ENCODE measurements at places on chromosomes 12 and 14. TPM values are rescaled to one million over a fixed set of nuclear protein-coding genes. Genes with fewer than 3 reads are reported as not detected.

The PIK3C2G gene
- not detected for total RNA-seq

The PLEKHD1 gene
- not detected for total RNA-seq

DNA sequence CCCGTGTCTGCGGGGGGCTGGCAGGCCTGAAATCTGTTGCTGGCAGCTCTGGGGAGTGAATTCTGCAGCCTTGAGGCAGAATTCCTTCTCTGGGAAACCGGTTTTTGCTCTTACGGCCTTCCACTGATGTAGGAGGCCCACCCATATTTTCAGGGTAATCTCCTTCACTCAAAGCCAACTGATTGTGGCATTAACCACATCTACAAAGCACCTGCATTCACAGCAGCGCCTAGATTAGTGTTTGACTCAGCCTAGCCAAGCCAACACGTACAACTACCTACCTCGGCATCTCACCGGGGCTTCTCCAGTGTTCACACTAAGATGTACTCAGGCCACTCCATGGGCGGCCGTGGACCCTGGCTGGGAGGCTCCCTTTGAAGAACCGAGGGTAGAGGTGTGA is 15.8 kb downstream of the C12orf43 start:
- H3K36me3 ChIP-seq: peaks cover 20% of the 10 kb centered on the region
- no peak overlapping the region for H3K4me3 ChIP-seq
- DNase-seq: no peak
- no peaks in the 10 kb centered on the region for H3K27me3 ChIP-seq
- H3K4me1 ChIP-seq: peaks cover 10% of the 10 kb centered on the region

- H3K27me3 ChIP-seq: no peaks in the 10 kb centered on the region
- H3K4me1 ChIP-seq: peaks cover 4% of the 10 kb centered on the region
- H3K4me3 ChIP-seq: no peak overlapping the region
- DNase-seq: no peak
- no peaks in the 10 kb centered on the region for H3K36me3 ChIP-seq
- no peak overlapping the region for H3K27ac ChIP-seq
Measured at GRCh38 chr12:55624056-55624455, 12.6 kb upstream of the OR10P1 start.

DNA sequence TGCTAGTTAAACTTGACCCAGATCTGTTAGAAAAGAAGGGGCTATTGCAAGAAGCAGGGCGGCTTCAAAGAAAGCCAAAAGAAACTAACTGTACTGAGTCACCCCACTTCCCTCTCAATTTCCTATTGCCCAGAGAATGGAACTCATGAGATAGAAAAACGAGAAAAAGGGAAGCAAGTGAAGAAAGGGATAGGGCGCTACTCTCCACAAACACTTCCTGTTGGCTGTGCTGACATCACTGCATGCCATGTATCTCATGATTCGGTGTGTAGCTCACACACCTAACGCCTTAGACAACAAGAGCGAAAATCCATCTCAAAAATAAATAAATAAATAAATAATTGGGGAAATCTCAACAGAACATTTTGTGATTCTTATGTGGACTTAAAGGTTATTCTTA is 13.0 kb upstream of the P2RX4 start:
- DNase-seq: no peak
- no peak overlapping the region for H3K4me3 ChIP-seq
- H3K4me1 ChIP-seq: no peaks in the 10 kb centered on the region

GRCh38 chr14:77883131-77883846 is 83.4 kb downstream of the ADCK1 start:
- no peak for DNase-seq
- H3K27me3 ChIP-seq: no peaks in the 10 kb centered on the region
- peaks cover 43% of the 10 kb centered on the region for H3K4me1 ChIP-seq
- peak overlapping the region; percentile 39 for H3K27ac ChIP-seq
- no peak overlapping the region for H3K4me3 ChIP-seq

DNA sequence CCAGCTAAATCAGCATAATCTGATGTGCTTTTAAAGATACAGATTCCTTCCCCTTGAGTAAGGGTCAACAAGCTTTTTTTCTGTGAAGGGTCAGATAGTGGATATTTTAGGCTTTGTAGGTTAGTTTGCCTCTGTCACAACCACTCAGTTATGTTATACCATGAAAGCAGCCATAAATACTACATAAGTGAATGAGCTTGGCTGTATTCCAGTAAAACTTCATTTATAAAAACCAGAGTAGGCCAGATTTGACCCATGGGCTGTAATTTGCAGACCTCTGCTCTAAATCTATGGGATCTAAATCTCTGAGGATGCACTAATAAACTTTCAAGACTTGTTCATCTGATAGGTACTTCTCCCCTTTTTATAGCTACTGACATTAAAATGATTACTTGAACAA is 47.7 kb downstream of the LEMD3 start:
- H3K36me3 ChIP-seq: peaks cover 12% of the 10 kb centered on the region
- no peak overlapping the region for H3K27ac ChIP-seq
- DNase-seq: no peak
- H3K27me3 ChIP-seq: no peaks in the 10 kb centered on the region
- H3K4me3 ChIP-seq: no peak overlapping the region

- no peaks in the 10 kb centered on the region for H3K4me1 ChIP-seq
- no peaks in the 10 kb centered on the region for H3K27me3 ChIP-seq
- H3K36me3 ChIP-seq: peaks cover 13% of the 10 kb centered on the region
- H3K4me3 ChIP-seq: peak overlapping the region; percentile 75
- no peak for DNase-seq
- peak overlapping the region; percentile 95 for H3K27ac ChIP-seq
Measured at GRCh38 chr12:123532019-123532418, 1.5 kb downstream of the RILPL1 start.

GRCh38 chr14:96592591-96593386 is 90.6 kb downstream of the PAPOLA start:
- H3K4me1 ChIP-seq: peaks cover 11% of the 10 kb centered on the region
- DNase-seq: no peak
- H3K27me3 ChIP-seq: no peaks in the 10 kb centered on the region
- H3K4me3 ChIP-seq: peak overlapping the region; percentile 33

DNA sequence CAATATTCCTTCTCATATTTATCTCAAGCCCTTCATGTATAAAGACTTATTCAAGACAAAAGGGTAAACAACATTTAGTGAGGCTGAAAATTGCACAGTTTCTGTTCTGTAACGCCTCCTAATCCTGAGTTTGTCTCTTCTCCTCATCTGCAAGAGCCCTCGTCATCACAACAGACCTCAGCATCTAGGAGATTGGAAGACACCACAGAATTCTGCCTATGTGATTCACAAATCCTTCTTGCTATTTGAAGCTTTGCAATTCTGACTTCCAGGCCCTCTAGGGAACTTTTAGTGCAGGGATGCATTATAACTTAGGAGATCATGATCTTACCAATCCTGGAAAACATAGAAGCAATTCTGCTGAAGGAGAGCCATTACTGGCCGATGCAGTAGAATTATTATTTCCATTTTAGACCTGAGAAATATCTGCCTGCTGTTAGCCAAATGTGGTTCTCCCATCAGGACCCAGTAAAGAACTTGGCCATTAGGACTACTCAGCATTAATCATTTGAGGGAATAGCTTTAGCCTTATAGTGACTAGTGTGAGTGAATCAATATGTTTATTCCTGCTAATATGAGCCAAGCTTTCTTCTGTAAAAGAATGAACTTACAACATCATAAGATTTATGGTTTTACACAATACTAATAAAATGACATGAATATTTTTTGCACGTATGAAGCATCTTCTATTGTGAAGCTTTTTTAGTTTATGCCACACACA is 119.5 kb downstream of the ANO4 start:
- H3K27ac ChIP-seq: no peak overlapping the region
- no peak for DNase-seq
- no peaks in the 10 kb centered on the region for H3K27me3 ChIP-seq
- H3K4me1 ChIP-seq: no peaks in the 10 kb centered on the region
- H3K36me3 ChIP-seq: no peaks in the 10 kb centered on the region

GRCh38 chr12:125455556-125455955 is 390.3 kb downstream of the AACS start:
- H3K4me1 ChIP-seq: no peaks in the 10 kb centered on the region
- no peaks in the 10 kb centered on the region for H3K36me3 ChIP-seq
- no peak overlapping the region for H3K4me3 ChIP-seq
- H3K27ac ChIP-seq: no peak overlapping the region
- DNase-seq: no peak
